ENCODE measurements at places on chromosomes 5 and 9.

DNA sequence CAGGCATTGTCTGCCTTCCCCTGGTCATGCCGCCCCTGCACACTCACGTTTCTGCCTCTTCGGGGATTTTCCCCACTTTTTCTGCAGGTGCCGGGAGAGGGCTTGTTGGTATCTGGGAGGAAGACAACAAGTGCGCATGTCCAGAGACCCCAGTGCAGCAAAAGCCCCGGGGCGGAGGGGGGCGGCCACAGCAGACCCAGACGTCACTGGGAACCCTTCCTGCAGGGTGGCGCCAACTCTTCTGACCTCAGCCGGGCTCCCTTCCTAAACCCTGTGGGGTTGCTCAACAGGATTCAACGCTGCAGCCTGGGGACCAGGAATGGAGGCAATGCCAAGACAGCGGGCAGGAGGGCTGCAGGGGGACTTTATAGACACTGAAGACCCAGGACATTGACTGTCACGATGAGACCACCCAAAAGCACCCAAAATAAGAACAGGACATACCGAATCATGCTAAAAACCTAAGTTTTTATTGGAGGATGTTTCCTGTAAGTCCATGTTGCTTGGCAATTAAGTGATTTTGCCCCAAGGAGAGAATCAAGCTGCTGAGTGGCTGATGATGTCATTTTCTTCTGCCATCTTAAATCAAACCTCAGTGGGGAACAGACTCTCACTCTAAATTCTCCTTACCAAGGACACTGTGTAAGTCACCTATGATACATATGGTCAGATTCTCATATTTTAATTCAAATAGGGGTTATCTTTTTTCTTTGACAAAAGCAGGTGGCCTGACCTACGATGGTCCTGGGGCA lies 62.9 kb upstream of the SIMC1 start:
- no peak for DNase-seq

DNA sequence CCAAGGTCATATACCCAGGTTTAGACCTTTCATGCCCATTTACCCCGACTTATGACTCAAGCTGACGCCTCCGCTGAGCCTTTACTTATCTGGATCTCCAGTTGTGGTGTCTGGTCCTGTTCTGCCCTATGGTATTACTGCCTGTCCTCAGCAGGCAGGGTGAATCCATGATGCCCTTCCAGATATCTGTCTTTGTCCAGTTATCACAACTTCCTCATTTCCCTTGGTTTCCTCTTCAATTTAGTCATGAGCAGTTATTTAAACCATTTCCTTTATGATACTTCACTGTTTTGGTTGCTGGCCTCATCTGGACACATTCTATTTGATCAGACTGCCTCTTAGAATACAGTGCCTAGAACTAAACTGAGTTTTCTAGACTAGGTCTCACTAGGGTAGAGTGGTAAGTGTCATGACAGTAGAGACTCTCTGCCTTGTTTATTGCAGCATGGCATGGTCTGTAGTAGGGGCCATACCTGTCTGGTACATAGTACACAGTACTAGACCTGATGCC lies 93.3 kb downstream of the MELK start:
- no peak for DNase-seq

DNA sequence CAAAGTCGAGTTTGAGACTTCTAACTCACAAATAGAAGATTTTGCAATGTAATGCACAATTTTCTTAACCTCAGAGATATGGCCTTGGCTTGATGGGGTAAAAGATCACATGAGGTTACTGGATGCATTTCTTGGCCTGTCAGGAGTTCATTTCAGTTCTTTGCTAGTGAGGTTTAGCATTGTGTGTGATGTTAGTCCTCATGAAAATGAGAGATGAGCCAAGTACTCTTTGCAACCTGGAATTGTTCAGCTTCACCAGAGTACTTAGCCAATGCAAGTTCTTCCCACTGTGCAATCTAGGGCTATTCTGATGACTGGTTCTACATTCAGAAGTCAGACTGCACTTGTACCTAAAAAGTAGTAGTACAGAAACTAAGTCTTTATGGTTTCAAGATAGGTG lies 24.9 kb downstream of the GNAQ start:
- DNase-seq = no peak

- peak; percentile 13 for DNase-seq
These were observed 45.3 kb downstream of the SLC36A1 start for GRCh38 chr5:151492729-151493128.

DNA sequence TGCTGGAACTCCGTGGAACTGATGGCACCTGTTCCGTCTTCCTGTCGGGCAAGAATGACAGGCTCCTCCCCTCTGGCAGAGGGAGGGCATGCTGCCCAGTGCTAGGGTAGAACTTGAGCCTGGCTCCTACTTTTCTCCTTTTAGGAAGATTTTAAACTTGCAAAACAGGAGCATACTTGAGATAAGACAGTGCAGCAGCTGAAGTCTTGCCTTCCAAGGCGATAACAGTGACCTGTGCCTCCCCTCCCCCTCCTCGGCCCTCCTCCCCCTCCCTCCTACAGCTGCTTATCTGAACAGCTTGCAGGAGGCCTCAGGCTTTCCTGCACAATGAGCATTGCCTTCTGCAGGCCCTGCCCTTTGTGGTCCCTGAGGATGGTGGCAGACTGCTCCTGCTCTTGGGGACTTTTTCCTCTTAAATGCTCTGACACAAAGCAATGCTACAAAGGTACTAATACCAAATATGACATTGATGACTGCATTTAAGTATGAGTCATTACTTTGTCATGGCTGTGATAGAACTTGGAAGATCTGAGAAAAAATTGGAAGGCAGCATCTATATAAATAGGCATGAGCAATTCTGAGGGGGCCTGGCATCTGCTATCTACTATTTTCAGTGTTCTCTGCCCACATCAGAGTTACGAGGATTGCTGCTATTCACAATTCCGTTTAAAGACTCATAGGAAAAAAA lies 2.0 kb downstream of the GADD45G start:
- DNase-seq = no peak

DNA sequence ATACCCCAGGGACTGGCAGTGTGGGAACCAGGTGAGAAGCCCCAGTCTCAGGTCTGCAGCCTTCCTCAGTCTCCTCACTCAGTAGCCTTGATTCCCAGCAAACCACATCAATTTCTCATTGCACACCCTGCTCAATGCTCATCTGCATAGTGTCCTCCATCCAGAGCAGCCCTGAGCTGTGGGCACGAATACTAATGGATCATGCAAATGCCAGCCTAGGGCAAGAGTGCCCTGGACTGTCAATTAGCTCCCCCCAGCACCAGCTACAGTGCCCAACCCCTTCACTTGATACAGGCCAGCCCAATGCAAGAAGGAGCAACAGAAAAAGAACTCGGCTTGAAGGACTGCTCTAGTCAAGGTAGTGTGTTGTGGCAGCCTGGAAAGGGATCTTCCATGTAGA lies 9.8 kb upstream of the KCNIP1 start:
- DNase-seq = no peak

GRCh38 chr5:105230516-105231157 lies 1668.0 kb upstream of the NUDT12 start:
- no peak for DNase-seq

DNA sequence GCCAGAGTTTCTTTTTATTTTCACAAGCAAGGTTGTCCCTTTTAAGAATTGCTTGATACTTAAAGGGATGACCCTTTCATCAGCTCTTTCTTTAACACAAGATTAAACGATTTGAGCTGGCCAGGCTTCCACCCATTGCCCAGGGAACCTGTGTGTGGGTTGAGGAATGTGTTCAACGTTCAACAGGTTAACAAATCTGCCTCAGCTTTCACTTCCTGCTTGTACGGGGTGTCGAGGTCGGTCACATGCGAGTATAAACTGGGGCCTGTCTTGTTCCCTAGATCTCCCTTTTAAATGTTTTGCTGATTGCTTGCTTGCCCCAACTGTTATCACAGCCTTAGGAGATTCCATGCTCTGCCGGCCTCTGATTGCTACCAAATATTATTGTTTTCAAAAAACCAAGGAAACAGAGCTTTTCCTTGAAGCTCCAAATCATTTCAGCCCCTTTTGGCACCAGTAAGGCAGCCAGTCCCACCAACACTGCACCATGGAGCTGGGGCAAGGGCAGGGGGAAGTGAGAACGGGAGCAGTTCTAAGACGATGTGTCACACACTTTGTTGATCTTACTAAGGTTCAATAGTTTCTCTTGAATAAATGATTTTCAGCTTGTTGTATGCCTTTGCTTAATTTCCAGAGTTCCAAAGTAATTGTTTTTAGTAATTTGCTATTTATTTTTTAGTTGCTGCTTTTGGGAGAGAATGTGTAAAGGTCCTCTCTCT lies 10.7 kb upstream of the CLK4 start:
- DNase-seq = no peak

GRCh38 chr5:141040093-141040770 lies 10.9 kb upstream of the PCDHB1 start:
- peak; percentile 21 for DNase-seq

DNA sequence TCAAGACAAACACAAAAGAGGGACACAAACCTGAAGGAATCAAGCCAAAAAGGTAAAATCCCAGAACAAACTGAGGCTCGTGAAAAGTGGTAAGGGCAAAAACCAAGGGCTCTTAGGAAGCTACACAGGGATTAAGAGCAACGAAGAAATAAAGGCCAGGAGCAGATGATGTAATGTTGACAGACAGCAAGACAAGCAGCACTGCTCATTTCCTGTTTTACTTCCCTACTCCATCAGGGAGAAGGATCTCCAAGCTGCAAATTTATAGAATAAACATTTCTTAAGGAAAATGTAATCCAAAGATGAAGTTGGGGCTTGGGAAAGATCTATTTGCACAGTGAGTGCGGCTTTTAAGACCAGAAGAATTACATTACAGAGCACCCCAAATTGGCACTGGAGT lies 182.3 kb upstream of the MAP1B start:
- peak; percentile 39 for DNase-seq

DNA sequence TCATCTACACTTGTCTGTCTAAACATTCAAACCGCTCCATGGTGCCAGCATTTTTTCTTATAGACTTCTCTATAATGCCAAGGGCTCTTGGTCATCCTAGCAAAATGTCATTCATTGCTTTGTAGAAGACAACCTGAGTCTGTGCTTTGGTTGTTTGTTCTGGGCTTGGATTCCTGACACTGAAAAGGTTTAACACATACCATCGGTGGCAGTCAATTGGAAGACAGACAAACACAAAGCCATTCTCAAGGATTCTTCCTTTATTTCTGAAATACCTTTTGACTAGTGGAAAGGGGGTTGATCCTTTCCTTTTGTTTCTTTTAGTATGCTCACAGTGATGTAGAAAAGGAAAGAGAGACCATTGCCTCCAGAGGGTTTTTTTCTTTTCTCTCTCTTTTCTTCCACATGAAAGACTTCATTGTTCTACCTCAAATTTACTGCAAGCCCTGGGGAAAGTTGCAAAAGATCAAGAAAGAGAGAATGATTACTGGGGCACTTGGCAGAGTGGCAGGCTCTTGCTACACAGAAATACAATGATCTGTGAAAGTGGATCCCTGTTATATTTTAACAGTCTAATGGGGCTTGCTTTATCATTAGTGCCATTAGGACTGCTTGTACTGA lies 66.4 kb upstream of the TMC1 start:
- peak; percentile 54 for DNase-seq

DNA sequence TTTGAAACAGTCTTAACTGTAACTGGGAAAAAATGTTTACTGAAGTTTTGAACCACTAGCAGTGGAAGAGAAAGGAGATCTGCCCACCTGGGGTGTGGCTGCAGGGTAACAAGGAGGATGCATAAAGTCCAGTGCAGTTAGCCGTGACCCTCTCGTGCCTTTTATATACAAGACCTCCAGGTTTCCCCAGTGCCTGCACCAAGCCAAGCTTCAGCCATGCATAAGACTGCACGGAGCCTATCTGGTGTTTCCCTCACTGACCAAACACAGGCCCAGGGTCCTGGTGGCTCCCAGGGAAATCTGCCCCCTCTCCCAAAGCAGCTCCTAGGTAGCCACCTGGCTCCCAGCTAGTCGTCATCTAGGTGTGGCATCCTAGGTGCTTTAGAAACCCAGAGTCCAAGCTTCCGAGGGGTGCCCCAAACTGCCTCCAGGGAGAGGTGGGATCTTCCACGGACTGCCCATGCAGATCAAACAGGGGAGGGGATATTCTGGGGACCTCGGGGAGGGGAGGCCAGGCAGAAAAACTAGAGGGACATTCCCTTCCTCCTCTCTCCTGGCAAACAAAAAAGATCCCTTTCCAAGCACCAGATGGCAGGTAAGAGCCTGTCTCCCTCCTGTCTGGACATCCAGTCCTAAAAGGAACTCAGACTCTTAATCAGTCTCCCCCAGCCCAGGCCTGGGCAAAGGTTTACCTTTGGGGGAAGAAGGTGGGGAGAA lies 2.7 kb downstream of the SHB start:
- DNase-seq = no peak

DNA sequence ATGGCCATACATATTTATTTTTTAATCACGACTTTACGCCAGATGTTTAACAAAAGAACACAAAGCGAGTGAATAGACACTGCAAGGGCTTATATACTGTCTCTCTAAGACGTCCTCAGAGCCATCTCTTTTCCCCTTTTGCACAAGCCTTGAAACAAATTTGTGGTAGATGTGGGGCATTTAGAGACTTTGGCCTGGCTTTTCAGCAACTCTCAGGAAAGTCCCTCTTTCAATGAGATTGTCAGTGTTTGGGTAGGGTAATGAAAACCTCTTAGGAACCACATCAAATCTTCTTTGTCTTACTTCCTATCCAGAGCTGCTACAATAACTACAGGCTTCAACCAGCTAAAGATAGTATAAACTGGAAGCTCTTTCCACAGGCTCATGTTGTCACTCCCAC lies 380.0 kb downstream of the ANXA1 start:
- no peak for DNase-seq

DNA sequence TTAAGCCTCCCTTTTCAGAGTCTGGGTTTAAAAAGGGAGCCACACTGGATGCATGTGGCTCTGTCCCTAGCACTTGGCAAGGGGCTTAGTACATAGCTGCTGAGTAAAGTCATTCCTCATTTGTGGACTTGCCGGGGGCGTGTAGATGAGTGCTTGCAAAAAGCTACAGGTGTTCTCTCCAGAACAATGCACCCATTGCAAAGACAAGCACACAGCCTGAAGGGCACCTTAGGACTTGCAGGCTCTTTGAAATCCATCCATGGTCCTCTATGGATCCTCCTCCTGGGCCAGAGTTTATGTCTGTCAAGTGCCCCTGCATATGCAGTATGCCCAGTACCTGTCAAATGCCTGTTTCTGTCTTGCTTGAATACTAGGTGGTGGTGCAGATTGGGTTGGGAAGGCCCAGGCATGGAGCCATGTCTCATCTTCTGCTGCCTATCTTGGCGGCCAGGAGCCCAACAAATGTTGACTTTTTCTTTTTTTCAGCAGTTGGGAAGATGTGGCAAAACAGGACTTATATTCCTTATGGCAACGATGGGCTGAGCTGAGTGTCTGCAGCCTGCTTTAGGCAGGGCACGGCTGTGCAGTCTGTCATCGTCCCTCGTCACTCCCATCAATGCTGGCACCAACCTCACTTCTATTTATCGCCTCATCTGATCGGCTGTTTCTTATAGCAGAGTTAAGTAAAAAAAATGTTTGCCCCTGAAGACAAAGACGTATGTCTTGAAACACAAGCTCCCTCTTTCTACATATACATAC lies 18.5 kb upstream of the SMIM32 start:
- no peak for DNase-seq

DNA sequence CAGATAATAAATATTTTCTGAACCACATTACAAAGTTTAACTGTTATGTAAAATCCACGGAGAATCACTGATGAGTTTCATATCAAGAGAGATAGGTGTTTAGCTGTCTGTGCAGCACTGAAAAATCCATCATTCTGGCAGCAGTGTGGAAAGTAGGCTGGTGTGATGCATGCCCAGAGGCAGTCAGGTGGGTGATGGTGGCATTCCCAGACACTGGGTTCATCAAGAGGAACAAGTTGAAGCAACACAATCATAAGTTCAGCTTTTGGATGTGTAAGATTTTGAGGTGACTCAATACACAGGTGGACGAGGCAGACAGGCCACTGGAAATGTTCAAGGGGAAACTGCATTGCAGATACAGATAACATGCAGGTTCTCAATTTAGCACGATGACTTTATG lies 11.9 kb downstream of the DNAH5 start:
- no peak for DNase-seq

All from retinal pigment epithelial cell (primary cell).